ENCODE measurements at places on chromosomes 2 and 18.

- DNase-seq = no peak
Observed at GRCh38 chr2:179843541-179843940, 17.9 kb downstream of the ZNF385B start.

DNA sequence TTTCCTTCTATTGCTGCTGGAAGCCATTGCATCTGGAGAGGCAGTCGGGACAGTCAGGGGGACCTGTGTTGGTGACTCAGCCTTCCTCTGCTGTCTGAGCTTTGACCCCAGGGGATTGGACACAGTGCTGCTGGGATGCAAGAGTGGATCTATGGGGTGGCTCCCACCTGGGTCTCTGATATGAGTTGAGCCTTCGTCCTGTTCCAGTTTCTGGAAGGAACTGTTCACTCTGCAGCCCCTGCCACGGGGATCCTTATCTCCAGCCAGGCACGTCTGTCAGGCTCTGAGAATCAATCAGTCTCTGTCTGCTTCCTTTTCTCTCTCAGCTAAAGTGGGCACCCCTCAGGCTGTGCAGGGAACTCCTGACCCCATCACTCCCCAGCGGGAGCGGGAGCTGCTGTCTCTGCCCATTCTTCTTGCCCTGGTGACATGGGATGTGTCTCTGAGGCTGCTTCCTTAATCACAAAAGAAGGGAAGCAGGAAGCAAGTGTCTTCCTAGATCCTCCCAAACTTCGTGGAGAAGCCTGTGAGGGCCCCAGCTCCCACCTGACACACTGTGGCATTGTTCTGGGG is 51.7 kb downstream of the ARHGAP28 start:
- no peak for DNase-seq

DNA sequence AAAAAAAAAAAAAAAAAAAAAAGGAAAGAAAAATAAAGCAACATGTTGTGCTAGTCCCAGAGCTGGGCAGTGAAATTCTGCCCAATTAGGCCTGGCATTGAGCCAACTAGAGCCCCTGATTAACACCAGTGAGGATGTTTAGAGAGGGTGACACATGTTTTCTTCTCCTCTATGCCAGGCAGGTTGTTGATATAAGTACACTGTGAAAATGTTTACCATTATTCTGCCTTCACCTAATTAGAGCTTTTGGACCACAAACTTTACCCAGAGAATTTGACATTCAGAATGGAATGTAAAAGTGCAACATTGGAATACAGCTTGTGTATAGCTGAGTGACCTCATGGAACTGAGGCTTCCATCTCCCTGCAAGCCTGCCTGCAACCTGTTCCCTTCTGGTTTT is 95.9 kb upstream of the MSH2 start:
- no peak for DNase-seq

GRCh38 chr2:189444322-189444721 is 3.0 kb downstream of the WDR75 start:
- no peak for DNase-seq

DNA sequence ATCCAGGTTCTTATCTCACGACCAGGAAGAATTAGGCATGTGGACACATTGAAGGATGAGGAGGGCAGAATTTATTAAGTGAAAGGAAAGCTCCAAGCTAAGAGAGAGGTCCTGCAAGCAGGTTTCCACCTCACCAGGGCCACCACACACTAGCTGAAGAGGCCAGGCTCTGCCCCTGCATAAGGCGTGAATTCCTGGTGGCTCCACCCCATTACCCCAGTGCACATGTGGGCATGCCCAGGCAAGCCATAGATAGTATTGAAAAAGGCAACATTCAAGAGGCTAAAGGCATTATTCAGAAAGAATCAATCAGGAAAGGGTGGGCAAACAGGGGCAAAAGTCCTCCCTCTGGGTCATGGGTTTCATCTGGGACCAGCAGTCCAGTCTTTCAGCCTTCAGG is 30.9 kb upstream of the GRP start:
- no peak for DNase-seq

GRCh38 chr2:70982971-70983370 is 4.5 kb downstream of the ANKRD53 start:
- no peak for DNase-seq

GRCh38 chr2:42101206-42102023 is 53.6 kb downstream of the PKDCC start:
- no peak for DNase-seq

DNA sequence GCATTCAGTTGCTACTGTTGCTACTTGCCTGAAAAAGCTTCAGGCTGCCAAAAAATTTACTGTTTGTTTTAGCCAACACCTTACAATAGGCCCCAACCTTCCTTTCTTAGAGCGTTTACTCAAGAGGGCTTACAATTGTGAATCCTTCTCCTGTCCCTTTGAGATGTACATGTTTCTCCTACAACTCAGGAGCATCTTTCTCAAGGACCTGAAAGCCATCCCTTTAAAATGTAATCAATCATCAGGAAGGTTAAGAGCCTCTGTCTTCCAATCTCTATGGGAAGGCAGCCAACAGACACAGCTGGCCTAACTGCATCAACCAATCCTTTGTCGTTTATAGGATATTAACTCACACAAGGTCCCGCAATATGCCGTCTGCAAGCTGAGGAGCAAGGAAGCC is 3.4 kb upstream of the IER3IP1 start:
- DNase-seq = no peak

DNA sequence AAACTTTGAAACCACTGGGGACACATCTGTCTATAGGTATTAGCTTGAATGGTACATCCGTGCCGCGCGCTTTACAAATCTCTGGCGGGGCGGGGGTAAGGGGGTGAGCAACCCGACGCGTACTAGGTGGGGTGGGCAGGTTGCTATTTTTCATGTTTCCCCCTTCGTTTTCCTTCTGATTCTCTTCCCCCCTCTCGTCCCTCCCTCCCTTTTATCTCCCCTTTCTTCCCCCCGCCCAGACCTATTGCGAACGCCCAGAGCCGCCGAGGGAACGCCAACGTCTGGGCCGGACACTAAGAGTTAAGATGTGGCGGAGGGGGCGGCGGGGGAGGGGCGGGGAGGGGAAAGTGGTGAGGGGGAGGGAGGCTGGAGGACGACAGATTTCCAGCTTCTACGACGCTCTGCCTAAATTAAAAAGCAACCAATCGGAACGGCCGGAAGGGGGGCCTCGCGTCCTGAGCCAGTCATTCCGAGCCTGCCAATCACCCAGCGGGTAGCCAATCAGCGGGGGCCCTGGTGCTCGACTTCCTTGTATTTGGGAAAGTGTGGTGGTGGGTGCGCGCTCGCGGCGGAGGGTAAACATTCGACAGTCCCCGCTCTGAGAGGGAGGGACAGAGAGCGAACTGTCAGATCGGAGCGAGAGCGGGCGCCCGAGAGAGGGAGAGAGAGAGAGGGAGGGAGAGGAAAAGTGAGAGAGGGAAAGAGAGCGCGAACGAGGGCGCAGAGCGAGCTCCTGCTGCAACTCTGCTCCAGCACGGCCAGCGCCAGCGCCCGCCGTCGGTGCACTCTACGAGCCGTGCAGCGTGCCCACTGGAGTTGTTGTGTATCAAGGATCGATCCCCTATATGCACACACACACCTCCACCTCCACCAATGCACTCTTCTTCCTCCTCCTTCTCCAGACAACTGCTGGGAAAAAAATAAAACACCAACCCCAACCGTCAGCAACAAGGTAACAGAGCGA is at the start of gene POU3F3:
TSS of gene POU3F3 (plus strand) at position 582 of the 964 bp plus-strand sequence. CDS start 1,396 bp downstream, outside the sequence.
- peak; percentile 96 for DNase-seq

DNA sequence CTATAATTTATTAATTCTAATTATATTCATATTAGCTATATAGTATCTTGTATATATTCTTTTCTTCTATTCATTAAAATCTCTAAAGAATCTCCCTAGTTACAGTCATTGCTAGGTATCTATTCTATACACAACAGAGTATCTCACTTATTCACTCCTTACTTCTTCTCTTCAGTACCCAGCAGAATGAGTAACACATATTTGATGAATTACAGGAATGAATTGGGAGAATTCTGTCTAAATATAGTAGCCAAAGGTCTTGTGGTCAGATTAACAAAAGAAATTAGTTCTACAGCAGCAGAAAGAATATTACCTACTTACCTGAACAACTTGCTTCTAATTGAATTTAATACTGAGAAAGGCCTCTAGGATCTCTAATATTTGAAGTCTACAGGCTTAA is 758.0 kb upstream of the ZEB2 start:
- no peak for DNase-seq

DNA sequence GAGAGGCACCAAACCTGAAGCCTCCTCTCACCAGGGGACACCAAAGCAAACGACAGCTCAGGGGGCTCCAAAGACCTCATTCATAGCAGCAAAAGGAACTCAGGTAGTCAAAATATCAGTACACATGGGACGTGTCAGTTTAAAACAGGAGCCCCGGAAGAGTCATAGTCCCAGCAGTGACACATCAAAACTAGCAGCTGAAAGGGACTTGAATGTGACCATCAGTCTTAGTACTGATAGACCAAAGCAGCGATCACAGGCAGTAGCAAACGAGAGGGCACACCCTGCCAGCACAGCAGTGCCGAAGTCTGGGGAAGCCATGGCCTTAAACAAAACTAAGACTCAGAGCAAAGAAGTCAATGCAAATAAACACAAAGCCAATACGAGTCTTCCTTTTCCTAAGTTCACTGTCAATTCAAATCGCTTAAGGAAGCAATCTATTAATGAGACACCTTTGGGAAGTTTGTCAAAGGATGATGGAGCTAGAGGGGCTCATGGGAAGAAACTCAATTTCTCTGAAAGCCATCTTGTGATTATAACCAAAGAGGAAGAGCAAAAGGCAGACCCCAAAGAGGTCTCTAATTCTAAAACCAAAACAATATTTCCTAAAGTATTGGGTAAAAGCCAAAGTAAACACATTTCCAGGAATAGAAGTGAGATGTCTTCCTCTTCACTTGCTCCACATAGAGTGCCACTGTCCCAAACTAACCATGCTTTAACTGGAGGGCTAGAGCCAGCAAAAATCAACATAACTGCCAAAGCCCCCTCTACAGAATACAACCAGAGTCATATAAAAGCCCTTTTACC is 1.2 kb downstream of the GALNT5 start:
- DNase-seq = no peak

- no peak for DNase-seq
Observed at GRCh38 chr18:73992242-73993022, 155.2 kb downstream of the FBXO15 start.

GRCh38 chr2:240637116-240637900 is 12.0 kb downstream of the GPR35 start:
- DNase-seq = no peak

DNA sequence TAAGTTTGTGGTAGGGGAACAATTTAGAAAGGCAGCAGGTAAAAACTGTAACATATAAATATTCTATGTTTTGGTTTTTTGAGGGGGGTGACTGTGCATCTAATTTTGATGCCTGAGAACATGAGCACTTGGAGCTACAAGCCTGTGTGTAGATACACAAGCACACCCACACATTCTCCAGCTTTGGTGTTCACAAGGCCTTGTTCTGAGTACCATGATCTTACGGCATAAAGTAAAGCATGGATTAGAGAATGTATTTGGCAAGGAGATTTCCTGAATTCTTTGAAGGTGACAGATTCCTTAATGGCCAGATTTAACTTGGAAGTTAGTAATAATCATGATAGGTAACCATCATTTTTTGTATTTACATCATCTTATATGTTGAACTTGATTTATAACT is 42.7 kb downstream of the MAP3K20 start:
- no peak for DNase-seq

GRCh38 chr2:181723731-181724130 is 43.4 kb upstream of the NEUROD1 start:
- no peak for DNase-seq

GRCh38 chr2:119241205-119241532 is 17.5 kb downstream of the STEAP3 start:
- no peak for DNase-seq

DNA sequence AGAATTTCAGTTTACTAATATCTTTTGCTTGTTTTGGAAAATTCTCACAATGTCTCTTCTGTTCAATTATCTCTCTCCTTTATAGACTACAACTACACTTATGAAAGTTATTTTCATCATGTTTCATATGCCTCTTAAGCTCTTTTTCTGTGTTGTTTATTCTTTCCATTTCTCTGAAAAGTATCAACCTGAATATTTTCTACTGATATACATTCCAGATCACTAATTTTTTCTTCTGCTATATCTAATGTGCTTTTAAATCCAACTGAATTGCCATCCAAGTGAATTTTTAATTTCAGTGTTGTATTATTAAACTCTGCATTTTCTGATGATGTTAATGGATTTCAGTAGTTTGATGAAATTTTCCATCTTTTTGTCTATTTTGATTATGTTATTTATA is 301.3 kb downstream of the HRH4 start:
- DNase-seq = no peak

DNA sequence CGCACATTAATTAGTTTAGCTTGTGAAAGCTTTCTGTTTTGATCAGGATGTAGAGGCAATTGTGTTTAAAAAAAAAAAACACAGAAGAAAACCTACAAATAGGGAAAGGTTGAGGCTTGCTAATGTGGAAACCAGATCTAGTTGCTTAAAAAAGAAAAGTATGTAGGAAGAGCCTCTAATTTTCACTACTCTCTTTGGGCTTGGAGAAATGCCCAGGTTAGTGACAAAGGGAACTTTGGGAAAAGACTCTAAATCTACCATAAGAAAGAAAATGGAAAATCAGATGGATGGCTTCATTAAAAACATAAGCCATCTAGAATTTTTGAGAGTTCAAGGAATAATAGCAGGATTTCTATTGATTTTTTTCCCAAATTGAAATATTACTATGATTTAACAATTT is 47.3 kb upstream of the SLC38A11 start:
- DNase-seq = no peak

DNA sequence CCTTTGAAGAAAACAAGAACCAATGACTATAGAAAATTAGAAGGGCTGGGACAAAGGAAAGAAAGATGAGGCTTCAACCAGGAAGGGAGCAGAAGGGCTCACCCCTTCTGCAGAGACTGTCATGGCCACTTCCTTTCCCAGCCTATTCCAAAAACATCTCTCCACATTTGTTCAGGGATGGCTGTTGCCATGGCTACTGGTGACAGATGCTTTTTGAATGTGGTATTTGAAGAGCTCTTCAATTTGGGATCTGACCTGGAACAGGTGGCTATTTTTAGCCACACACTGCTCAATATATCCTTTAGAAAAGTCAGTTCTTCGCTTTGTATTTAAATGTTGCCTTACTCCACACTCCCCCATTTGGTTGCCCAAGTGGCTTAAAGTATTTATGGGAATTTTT is 64.1 kb upstream of the LCLAT1 start:
- no peak for DNase-seq

DNA sequence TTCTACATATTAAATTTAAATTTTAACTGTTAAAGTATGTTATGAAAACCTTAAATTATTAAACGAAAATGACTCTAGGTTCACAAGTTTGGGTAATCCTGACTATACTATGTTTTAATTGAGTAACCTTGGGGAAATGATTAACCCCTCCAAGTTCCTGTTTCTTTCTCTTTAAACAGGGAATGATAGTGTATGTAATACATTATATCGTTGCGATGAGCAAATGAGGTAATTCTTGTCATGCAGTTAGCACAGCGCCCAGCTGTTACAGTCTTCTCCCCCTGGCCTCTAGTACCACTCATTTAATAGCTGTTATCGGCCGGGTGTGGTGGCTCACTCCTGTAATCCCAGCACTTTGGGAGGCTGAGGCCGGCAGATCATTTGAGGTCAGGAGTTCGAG is 80.4 kb downstream of the MTA3 start:
- no peak for DNase-seq

GRCh38 chr2:7430869-7431641 is 513.8 kb downstream of the RNF144A start:
- DNase-seq = no peak

Data from urothelium cell line (cell line).